ENCODE measurements at places on chromosomes 16 and 17.

- no peak for DNase-seq
These were observed 22.7 kb downstream of the UNC13D start for GRCh38 chr17:75821552-75821951.

GRCh38 chr16:23795378-23795777 is 40.4 kb upstream of the PRKCB start:
- DNase-seq = no peak

GRCh38 chr17:57603978-57604377 is 141.1 kb downstream of the CCDC182 start:
- DNase-seq = peak; percentile 39

GRCh38 chr17:30334421-30334820 is 564 bp upstream of the TMIGD1 start:
- no peak for DNase-seq

GRCh38 chr16:4136229-4136813 is 20.1 kb upstream of the ADCY9 start:
- no peak for DNase-seq

- DNase-seq = no peak
These were observed 66.2 kb downstream of the TNFRSF13B start for GRCh38 chr17:16905593-16906191.

DNA sequence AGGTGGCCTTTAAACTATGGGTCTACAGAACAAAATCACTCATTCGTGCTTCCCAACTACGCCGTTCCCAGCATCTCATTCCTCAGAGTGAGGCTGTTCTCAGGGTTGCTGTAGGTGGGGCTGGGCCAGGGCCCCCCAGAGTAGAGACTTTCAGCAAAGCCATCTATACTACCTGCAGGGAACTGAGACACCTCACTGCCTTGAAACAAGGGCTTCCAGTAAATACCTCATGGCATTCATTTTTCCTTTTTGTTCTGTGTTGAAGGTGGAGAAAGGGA is 4.2 kb upstream of the SDK2 start:
- DNase-seq = no peak

GRCh38 chr17:57915544-57915943 is 39.7 kb downstream of the CUEDC1 start:
- no peak for DNase-seq

DNA sequence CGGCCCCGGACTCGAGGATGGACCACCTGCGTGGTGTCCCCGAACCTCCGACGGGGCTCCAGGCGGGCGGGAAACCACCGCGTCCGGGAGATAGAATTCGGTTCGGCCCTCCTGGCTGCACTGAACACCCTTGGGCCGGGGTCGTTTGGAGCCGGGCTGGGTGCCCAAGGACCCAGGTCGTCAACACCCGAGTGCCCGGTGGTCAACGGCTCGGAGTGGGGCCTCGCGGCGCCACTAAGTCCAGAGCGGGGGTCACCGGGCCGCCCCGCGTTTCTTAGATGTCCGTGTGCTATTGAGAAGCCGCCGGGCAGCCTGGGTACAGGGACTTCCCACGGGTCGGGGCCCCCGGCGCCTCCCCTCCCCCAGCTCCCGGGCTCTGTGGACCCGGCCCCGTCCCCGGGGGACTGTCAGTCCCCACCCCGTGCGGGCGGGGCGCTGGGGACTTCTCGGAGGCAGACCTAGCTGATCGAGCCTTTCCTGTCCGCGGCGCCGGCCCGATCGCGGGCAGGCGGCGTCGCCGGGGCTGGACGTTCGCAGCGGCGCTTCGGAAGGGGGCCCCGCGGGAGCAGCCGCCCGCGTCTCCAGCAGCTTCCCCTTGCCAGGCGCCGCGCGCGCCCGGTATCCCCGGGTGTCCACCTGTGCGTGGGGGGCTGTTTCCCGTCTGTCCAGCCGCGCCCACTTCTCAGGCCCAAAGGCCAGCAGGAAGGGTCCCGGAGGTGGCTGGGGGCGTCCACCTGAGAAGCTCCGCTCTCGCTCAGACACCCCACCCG is 655 bp upstream of the NPTX1 start:
- no peak for DNase-seq

DNA sequence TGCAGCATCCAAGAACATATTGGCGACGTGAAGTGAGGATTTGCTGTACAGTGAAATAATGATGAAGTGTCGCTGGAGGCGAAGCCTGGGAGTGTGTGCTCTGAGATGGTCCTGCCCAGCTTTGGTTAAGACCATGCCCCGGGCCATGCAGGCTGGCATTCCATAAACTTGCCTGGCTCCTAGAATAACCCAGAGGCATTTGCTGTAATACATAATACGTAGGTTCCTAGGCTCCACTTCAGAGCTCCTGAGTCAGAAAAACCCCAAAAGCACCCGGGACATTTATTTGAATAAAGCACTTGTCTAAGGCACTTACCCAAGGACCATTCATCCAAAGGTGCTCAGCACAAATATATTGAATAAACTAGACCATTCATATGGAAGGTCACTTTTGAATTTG is 279.3 kb downstream of the ABCC12 start:
- DNase-seq = no peak

GRCh38 chr16:22325598-22326368 is 28.6 kb downstream of the POLR3E start:
- no peak for DNase-seq

DNA sequence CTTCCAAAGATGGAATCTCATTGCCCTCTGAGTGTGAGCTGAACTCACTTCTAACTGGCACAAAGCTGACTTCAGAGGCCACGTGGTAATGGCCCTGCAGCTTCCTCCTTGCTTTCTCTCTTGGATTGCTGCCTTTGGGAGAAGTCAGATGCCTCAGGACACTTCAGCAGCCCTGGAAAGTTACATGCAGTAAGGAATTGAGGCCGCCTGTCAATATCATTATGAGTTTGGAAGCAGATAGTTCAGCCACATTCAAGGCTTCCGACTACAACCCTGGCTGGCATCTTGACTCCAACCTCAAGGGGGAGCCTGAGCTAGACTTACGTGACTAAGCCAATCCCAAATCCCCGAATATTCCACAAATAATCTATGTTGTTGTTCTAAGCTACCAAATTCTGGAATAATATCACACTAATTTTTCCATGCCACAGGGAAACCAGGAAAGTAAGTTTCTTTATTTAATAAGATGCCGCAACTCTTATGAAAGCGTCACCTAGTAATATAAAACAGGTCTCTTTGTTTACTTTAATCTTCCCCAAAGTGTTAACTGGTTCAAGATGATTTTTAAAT is 13.6 kb downstream of the CEP20 start:
- DNase-seq = no peak

DNA sequence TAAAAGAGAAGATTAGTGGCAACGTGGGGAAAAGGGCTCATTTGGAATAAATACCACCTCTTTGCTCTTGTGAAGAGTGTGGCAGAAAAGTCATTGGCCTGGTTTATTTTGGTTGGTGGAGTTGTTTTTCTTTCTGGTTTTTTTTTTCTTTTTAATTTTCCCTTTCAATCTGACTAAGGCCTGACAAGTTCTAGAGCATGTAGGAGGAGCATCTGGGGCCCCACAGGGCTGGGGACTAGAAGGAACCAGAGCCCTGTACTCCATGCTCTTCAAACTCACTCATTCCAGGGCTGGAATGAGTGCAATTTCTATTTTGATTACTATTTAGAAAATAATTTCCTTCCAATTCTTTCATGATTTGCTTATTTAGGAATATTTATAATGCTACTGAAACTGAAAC is 13.3 kb downstream of the IRX5 start:
- no peak for DNase-seq

DNA sequence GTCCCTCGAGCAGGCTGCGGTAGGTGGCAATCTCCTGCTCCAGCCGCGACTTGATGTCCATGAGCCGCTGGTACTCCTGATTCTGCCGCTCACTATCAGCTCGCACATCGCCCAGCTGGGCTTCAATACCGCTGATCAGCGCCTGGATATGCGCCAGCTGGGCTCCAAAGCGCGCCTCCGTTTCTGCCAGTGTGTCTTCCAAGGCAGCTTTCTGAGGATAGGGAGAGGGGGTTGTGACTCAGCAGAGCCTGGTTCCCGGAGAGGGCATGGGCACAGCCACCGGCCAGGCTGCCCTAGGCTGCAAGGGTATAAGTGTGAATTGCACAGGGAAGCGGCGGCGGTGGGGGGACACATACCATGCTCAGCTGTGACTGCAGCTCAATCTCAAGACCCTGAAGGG is 4.3 kb downstream of the KRT19 start:
- DNase-seq = no peak

- no peak for DNase-seq
These were observed 505.8 kb upstream of the HSBP1 start for GRCh38 chr16:83301971-83302370.

DNA sequence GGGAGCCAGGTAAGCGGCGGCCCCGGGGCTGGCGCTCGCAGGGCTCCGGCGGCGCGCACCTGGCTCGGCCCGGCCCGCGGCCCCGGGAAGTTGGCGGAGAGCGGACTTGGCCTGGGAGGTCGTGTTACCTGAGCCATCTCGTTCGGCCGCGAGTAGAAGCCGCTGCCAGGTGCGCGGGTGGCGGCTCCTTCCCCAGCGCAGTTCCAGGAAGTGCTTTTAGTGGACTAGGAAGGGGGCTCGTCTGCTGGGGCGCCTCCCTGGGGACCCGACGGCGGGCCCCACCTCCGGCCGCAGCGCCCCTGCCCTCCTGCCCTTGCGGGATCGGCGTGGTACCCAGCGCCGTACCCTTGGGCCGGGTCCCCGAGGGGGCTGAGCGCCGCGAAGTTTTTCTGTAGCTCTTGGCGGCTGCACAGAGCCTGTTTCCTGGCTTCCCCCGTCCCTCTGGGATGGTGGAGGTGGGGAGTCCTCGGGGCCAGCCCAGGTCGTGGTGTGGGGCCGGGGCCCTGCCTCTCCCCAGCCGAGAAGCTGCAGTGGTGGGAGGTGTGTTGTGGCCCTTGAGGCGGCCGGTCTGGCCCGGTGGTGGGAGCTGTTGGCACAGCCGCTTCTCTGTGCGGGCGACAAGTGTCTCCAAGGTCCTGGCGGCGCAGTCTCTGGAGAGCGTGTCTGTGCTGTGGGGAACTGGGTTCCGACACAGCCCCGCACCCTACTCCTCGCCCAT is 96.9 kb downstream of the RAB11FIP4 start:
- no peak for DNase-seq

DNA sequence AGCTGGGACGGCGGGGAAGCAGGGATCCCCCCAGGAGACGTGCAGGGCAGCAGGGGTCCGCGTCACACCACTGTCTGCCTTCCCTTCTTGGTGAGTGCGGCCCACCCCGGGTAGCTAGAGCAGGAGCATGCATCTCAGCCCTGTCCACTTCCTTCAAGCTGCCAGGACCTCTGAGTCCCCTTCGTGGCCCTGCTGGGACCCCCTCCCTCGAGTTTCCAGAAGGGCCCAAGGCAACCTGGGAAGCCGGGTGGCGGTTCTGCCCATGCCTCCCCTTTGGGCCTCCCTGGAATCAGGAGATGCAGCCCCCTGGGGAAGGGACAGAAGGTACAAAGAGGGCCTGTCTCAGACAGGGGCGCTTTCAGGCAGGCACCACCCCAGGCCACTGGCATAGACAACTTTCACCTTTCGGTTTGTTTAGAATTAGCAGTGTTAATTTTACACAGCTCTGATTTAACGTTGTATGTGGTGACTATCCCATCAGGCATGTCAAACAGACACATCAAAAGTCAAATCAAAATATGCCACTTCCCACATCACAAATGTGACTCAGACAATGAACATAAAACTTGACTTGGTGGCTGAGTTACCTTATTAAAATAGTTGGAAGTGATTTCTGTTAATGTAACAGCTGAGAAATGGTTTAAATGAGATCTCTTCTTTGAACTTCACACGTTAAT is 94.5 kb upstream of the METRNL start:
- no peak for DNase-seq

DNA sequence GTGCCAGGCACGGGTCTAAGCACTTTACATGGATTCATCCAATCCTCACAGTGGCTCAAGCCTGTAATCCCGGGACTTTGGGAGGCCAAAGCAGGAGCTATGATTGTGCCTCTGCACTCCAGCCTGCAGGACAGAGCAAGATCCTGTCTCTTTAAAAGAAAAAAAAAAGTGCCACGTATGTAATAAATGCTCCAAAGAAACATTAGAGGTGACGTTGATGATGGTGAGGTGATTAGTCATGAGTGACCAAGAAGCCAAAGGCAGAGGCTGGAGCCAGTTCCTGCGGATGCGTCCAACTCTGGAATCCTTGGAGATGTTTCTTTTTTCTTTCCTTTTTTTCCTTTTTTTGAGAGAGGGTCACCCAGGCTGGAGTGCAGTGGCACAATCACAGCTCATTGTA is 59.4 kb upstream of the SIAH1 start:
- DNase-seq = no peak

DNA sequence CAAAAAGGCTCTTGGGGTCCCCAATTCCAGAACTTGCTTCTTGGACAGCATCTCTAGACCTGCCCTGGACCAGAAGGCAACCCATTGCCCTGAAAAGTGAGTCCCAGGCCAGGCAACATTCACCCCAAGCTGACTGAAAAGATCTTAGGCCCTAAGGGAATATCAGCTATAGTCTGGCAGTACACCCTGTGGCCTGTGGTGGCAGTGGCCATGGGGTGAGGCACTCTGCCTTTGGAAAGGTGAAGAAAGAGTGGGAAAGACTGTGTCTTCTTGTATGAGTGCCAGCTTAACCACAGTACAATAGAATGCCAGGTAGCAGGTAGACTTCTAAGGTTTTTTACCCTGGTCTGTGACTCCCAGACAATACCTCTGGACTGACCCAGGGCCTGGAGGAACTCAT is 564.5 kb downstream of the CDH8 start:
- no peak for DNase-seq

DNA sequence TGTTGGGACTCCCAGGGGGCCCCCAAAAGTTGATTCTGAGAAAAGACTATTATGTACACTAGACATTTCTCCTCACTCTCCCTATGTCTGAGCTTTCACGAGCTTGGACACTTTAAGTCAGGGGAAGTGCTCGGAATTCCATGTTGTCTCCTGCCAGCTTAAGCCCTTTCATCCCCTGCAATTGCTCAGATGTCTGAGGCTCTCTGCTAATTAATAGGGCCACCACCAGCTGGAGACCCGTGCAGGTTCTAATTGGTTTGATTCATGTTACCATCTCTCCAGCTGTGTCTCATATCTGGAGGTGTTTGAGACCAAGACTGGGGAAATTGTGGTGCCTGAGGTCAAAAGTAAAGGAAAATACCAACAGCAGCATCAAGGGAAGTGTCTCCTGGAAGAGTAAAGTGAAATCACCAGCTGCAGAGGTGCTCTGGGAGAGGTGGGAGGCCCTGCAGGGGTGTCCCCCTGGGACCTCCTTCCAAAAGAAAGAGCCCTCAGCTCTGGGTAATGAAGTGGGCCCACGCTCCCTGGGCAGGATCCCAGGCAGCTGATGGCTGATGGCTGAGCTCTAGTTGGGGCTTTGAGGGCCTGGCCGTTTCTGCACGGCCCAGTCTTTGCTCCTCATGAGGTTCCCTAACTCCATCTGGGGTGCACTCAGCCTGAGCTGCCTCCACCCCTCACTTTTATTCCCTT is 5.8 kb upstream of the UTS2R start:
- DNase-seq = no peak

DNA sequence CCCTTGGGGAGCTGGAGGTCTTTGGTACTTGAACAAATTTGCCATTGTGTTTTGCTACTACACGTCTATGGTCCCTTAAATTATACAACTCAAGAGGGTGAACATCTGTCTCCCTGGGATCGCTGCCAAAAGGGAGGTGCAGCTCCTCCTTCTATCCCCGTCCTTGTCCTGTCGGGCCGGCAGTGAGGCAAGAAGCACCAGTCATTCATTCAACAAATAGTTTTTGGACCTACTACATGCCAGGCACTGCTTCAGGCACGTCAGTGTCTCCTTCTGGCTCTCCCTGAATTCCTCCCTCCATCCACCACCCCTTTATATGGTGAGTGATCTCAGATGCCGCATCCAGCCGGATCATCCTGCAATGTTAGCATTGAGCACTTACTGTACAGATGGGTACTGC is 2.2 kb upstream of the RPL38 start:
- DNase-seq = no peak
